OCI-LY7 (cell line): ENCODE measurements at places on chromosomes 11 and 22.

DNA sequence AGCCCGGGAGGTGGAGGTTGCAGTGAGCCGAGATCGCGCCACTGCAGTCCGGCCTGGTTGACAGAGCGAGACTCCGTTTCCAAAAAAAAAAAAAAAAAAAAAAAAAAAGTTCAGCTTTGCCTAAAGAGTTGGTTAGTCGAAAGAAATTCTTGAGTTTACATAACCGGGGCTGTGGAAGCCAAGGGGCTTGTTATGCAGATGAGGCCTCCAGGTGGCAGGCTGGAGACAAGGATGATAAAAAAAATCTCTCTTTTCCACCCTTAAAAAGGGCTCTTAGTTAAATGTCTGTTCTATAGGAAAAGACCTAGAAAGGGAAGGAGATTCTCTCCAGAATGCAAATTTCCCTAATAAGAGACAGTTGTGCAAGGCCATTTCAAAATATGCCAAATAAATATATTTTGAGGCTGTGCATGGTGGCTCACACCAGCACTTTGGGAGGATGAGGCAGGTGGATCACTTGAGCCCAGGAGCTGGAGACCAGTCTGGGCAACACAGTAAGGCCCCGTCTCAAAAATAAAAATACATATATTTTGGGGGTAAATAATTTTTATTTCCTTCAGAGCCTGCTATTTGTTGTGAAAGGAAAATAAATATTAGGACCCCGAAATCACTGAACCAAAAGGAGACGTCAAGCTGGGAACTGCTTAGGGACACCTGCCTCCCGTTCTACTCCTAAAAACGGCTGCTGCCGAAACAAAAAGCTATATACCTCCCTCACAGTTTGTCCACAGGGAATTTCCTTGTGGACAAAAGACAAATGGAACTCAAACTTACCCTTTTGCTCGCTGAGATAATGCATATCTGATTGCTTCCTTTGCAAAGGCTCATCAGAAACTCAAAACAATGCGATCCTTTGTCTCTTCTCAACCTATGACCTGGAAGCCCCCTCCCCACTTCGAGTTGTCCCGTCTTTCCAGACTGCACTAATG lies 2.4 kb upstream of the IFITM2 start:
- DNase-seq = peak; percentile 80

DNA sequence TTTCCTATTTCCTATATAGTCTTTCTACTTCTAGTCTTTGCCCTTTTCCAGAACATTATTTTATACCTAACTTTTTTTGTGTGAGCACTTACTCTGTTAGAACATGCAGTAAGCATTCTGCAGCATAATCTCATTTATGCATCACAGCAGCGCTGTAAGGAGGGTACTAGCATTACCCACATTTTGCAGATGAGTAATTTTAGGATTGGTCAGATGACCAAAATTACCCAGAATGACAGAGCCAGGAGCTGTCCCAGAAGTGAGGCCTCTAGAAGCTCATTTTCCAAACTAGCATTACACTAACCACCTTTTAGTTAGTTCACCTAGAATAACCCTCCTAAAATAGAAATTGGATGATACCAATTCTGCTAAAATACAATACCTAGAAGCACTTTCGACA lies 47.1 kb upstream of the ARHGAP32 start:
- no peak for DNase-seq

GRCh38 chr11:121365304-121365703 lies 72.7 kb downstream of the SC5D start:
- DNase-seq = no peak

- DNase-seq = peak; percentile 77
Observed at GRCh38 chr22:42331014-42331413, 60.6 kb upstream of the TCF20 start.

DNA sequence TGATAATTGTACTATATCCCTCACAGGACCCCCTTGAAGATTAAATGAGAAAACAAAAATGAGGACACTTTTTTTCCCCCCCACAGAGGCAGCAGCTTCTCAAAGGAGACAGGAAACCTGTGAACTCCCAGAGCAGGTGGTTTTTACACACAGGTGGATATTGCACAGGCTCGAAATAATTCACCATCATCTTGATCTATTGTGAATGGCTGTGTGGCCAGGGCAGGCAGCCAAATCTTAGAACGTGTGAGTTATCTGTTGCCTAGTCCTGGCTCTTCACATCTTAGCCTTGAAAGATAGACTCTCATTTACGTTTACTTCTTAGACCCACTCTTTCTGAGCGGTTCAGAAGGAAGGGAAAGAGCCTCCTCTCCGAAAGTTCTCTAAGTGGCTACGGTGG lies 23.5 kb downstream of the PPFIBP2 start:
- no peak for DNase-seq

DNA sequence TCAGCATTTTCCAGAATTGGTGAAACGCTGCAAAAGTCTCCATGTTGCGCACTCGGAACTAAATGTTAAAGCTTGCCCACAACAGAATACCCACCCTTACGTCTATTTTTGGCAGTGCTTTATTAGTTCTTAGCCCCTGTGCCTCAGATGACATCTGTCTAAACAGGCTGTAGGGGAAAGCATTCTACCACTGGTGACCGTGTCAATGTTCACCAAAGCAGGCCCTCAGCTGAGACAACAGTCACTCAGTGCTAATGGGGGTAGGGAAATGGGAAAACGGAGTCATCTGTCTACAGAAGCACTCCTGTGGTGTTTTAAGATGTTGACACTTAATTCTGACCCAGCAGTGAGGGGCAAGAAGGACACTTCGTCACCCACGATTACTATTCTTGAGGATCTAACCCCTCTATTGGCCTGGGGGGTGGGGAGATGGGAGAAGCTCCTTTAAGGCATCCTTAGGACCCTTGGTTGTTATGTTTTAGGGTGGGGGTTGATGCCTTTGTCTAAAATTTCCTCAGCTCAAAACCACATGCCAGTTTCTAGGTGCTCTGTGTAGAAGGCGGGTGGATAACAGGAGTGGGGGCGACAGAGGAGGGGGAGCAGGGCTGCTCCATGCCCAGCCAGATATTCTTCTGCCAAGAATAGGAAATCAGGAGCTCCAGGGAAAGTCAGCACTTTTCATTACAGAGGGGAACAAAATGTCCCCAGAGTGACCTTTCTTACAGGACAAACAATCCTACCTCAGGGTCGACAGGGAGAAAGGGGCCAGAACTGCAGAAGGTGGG lies 15.6 kb upstream of the MFRP start:
- peak; percentile 32 for DNase-seq

DNA sequence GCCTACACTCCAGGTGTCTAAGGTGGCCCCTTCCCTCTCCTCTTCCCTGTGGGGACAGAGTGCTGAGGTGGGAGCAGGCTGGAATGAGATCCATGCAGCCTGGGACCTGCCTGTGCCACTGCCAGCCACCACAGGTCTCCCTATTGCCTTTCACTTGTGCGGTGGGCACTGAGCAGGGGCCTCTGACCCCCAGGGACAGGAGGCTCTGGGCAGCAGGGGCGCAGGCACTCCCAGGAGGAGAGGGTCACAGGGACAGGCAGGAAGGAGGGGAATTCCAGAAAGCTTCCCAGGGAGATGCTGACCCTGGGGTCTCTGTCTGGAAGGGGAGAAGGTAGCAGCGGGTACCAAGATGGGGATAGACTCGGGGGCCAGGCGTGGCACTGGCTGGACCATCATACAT lies 228.5 kb upstream of the B3GAT1 start:
- DNase-seq = no peak

- no peak for DNase-seq
Observed at GRCh38 chr22:28023036-28023435, 104.0 kb upstream of the PITPNB start.

DNA sequence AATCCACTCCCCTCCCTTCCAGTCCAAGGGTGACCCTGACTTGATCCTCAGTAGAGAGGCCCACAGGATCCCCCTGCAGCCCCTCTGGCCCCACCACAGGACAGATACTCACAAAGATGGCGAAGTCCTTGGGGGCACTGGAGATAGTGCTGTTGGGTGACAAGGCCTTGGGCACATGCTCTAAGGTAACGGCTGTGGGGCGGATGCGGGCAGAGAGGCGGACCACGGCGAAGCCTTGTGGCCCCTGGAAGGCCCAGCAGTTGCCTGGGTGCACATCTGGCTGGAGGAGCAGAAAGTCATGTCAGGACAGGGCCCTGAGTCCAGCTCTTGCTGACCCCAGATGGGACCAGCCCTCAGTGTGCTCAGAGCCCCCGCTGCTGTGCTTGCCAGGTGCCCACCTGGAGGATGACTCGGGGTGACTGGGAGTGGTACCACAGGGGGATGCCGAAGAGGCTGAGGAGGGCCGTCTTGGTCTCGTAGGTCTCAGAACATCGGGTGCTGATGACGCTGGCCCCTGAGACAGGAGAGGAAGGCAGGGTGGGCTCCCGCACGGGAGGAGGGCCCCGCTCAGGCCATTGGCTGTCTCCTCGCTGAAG lies 17.2 kb downstream of the SUN2 start:
- no peak for DNase-seq

DNA sequence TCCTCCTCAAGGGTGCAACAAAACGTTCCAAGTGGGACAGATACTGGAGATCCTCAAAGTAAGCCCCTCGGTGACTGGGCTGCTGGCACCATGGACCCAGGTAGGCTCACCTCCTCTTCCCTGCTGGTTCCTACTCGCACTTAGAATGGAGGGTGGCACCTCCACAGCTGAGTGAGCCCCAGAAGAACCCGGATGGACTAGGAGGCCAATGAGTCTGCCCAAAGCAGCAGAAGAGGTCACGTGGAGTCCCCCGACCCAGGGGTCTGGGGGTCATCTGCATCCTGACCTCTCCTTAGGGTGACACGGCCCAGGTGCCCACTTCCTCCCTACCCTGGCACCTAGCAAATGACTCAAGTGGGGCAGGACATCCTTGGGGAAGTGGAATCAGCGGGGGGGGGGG lies 4.4 kb downstream of the APOL1 start:
- DNase-seq = no peak

GRCh38 chr11:875769-876301 lies 33.2 kb downstream of the TSPAN4 start:
- DNase-seq = no peak

DNA sequence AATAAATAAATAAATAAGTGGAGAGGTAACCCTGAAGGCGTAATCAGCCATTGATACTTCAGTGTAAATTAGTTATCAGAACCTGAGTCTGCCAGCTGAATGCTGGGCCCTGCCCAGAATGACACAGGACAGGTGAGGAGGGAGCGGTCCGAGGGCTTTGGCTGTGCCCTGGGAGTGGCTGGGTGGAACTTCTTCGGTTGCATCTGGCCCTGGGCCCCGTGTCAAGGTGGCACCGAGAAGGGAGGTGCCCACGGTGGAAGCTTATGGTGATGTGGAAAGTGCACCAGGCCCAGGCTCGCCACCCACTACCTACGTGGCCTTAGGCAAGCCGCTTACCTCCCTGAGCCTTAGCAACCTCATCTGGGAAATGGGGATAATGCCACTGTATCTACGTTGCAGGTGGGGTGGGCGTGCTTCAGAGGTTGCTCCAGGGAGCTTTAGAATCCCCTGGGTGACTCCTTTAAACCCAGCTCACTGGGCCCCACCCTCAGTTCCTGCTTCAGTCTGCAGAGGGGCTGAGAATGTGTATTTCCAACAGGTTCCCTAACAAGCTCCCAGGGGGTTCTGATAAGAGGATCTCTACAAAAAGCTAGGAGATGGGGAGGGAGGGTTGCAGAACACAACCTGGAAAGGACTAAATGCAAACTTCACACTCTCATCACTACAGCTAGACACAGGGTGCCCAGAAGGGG lies 38.8 kb downstream of the TXN2 start:
- no peak for DNase-seq

GRCh38 chr11:113505541-113506375 lies 30.6 kb upstream of the DRD2 start:
- DNase-seq = no peak

DNA sequence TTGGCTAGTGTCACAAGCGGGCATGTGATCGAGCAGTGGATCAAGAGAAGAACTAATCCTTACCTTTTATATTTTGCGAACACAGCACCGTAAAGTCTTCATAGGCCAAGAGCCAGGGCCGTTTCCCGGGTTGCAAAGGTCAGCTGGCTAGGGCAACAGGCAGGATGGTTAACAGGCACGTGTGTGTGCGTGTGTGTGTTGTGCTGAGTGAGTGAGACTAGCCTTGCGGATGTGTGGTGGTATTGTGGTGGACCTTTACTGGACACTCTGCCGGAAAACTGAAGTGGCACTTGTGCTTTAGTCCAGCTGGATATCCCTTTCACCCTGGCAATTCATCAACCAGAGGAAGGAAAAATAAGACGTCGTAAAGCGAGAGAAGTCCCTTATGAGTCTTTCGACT lies 176.7 kb downstream of the BCR start:
- no peak for DNase-seq

GRCh38 chr11:118417801-118418200 lies 16.4 kb downstream of the ATP5MG start:
- no peak for DNase-seq

DNA sequence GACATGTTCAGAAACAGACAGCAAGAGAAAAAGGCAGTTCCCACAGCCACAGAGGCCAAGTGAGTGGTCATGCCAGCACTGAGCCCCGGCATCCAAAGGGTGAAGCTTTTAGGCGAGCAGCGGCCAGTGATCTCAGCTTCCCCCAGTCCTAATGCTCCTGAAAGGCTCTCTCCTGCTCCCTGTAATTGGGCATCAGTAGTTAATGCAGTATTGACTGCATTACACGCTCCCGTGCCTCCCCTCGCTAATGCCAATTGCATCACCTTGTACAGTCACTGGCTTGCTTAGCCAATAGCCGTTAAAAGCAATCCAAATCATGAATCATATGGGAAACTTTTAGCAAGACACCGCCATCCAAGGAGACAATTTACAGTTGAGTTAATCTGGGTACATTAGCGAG lies 4.9 kb downstream of the LMO1 start:
- DNase-seq = no peak

- no peak for DNase-seq
Observed at GRCh38 chr11:108203075-108203474, 19.4 kb downstream of the NPAT start.

DNA sequence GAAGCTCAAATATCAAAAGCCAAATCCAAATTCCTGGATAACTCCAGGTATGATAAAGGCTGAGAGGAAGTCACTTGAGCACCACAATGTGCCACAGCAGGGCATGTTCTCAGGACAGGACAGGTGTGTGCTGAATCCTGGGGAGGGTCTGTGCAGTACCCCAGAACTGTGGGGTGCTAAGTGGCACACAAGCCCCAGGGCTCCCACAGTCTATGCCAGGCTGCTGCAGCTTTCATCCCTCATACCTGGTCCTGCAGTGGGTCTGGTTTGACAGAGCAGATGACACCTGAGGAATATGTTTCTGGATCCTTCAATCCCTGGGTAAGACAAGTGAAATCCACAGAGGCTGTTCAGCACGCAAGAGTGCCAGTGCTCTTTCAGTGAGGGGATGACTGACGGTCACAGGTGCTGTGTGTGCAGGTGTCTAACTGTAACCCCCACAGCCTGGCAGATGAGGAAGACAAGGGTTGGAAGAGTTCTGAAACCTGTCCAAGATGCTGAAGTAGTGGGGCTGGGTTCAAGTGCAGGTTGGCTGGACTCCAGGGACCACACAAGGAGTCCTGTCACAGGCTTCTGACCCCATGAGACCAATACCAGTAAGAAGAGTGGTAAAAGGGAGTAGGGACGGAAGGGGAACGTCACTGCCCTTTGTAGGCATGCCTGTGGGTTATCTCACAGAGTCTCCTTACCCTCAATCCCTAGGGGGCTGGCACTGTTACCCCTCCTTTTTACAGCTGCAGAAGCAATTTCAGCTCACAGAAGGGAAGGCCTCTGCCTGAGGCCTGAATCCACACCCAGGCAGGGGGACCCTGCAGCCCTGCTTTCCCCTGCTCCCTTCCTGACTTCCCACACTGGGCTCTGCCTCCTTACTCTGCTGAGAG lies 14.1 kb downstream of the SERPIND1 start:
- DNase-seq = no peak
